ENCODE measurements at places on chromosomes 3 and 15.

DNA sequence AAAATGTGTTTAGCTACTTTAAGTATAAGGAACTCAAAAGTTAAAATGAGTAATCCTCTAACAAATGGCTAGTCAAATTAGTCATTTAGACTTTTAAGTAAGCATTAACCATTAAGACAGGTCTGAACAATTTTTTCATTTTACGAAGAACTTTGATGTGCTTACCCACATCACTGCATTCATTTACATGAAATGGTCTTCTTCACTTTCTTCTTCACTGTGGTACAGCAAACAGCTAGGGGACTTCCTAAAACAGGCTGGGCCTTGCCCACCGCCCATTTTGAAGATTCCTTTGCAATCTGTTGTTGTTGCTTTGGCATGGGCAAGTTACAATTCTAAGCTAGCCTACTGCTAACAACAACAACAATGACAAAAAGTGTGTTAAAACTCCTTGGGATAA, 67.4 kb downstream of the CBLB start:
- DNase-seq, result no peak

DNA sequence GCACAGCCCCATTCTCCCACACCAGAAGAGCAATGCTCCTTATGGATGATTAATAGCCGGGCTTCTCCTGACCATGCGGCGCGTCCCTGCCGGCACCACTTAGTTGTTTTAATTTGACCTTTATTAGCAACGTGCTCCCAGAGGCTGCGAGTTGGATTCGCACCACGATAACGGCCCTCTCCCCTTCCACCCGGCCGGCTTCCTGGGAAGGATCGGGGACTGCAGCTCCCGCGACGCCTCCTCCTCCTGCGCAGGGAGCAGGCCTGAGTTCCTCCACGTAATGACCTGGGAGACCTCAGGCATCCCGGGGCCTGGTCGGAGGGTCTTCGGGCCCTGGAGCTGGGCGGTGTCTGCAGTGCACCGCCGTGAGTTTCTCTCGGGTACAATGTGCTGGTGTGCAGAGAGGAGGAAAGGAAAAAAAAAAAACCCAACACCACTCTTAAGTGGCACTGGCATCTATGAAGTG, 243.3 kb upstream of the TOPAZ1 start:
- no peak for DNase-seq

DNA sequence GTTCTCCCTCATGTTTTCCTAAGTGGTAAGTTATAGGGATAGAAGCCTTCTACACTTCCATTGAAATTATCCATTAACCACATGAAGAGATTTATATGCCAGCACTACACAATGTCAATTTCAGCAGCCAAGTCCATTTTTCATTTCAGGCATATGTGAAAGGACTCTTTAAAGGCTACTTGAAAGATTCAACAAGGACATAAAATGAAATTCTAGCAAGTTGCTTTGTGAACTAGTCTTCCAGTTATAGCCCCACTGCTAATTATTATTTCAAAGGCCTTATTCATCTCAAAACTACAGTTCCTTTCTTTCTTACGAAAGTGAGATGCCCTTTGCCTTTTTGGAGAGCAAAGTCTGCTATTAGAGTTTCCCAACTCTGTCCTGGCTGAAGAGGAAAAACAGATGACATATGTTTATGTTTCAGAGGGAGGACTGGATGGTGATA, 66.0 kb upstream of the SLC2A2 start:
- no peak for DNase-seq

DNA sequence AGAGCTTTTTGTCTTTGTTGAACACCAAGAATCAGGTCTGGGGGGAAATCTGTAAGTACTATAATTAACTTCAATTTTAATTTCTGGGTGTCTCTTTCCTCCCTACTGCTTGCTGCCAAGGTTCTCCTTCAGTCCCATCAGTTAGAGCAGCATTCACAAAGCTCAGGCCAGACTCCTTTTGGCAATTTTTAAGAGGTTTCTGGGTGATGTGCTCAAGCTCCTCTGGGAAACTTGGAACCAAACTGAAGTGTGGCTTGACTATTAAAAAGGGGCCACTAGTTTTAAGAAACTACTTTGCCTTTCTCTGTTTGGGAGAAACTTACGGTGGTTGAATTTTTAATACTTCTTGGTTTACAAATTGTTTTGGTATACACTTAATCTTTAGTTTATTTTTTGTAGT, 227.7 kb upstream of the SOX2 start:
- DNase-seq, result no peak

DNA sequence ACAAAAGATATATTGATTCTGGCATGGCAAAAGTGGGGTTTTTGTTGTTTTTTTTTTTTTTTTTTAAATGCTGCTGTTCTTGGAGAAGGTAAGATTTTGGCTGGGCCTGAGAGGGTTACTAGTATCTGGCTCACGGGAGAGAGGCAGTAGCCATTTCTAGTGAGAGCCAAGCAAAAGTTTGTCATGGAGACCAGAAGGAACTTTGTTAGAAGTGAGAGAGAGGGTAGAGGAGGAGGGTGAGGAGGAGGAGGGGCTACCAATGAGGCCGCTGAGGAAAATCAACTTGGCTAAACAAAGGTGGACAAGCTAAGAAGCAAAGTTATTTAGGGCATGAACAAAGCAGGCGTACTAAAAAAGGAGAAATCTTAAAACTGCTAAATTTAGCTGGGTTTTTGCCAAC, 48.9 kb upstream of the STRIT1 start:
- no peak for DNase-seq

GRCh38 chr15:24627443-24627842, 48.1 kb upstream of the NPAP1 start:
- DNase-seq, result no peak

- DNase-seq, result no peak
These were observed 23.2 kb downstream of the CA12 start for GRCh38 chr15:63358241-63359029.

- no peak for DNase-seq
These were observed 7.8 kb upstream of the LIPC start for GRCh38 chr15:58423831-58424608.

DNA sequence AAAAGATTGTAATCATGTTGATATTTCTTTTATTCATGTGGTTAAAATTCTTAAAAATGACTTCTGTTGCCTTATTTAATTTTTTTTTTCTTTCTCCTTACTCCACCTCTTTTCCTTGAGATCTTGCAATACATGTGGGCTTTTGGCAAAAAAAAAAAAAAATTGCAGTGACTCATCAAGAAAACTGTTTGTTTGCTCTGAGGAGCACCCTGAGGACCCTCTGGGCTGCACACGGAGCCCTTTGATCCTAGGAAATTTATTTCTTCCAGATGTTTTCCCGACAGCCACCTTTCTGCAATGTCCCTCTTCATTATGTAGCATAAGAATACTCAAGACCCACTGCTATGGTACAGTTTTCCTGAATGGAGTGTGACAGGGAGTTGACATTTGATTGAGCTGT, 371.7 kb downstream of the ZBTB20 start:
- no peak for DNase-seq

Data from stimulated activated CD4-positive, alpha-beta T cell treated with anti-CD3 and anti-CD28 coated beads, Interleukin-1b, Interleukin-23, amount 100 ng/mL, for 48 hours (primary cell).